ENCODE measurements at places on chromosomes 2 and 18. TPM values are rescaled to one million over a fixed set of nuclear protein-coding genes. Genes with fewer than 3 reads are reported as not detected.

DNA sequence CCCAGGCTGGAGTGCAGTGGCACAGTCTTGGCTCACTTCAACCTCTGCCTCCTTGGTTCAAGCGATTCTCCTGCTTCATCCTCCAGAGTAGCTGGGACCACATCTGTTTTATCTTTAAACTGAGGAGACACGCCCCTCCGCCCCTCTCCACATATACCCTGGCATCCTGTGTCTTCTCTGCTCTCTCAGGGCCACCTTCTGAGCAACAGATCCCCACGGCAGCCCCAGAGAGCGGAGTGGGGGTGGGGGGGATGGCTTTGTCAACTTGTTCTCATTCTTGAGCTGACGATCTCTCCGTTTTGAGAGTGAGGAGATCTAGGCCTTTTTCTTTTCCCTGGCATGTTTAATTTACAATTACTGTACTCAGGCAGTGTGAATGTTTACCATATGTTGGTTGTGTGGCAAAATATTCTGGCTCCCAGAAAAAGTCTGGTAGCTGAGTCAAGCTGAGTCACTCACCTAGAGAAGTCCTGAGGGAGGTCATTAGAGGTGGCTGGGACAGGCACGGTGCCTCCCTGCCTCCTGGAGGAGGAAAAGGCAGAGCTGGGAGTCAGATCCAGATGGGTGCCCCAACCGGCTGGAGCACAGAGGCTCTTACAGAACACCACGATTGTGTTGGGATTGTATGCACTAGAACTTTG, 19.5 kb upstream of the ID2 start:
- DNase-seq: no peak
- H3K27me3 ChIP-seq: peaks cover 17% of the 10 kb centered on the region
- peaks cover 2% of the 10 kb centered on the region for H3K36me3 ChIP-seq

GRCh38 chr2:175035806-175036205, 30.6 kb upstream of the CHN1 start:
- H3K4me1 ChIP-seq: peaks cover 4% of the 10 kb centered on the region
- DNase-seq: no peak
- H3K27ac ChIP-seq: no peak overlapping the region

GRCh38 chr2:126899616-126900185, 1.0 kb downstream of the TEX51 start:
- H3K4me1 ChIP-seq: no peaks in the 10 kb centered on the region
- H3K27ac ChIP-seq: no peak overlapping the region
- no peaks in the 10 kb centered on the region for H3K36me3 ChIP-seq
- H3K4me3 ChIP-seq: no peak overlapping the region
- peaks cover 3% of the 10 kb centered on the region for H3K27me3 ChIP-seq

DNA sequence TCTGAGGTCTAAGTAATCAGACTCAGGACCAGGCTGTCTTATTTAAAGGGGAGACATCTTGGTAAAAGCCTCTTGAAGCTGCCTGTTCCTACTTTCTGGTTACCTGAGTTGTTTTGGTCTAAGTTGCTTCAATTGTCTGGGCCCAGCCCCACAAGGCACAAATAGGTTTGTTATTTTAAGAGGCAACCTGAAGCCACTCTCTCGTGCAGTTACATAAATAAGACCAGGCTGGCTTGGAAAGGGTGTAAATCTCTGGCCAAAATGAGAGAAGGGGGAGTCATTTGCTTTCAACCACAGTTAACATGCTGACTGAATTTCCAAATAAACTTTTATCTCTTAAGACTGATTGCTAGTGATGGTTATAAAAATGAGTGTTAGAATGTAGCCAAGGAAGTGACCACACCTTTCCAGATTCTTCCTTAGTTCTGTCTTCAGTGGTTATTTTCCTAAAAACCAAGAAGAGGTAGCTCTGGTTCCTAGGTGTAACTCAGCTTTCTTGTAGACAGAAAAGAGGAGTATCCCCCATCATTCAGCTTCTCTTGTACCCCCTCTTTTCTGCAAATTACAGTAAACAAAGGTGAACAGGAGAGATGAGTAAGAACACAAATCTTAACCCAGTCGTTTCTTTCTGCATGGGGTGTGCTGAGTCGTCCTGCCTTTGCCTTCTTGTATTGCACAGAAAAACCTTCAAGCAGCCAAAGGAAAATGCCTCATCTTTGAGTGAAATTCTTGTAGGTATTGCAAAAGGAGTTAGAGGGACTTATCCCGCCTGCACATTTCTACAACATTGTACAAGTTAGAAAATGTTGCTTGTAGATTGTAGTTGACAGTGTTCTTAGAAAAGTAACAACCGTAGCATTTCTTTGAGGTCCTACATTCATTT, 161.5 kb upstream of the NT5C1B start:
- H3K4me1 ChIP-seq: no peaks in the 10 kb centered on the region
- no peak overlapping the region for H3K4me3 ChIP-seq
- no peaks in the 10 kb centered on the region for H3K36me3 ChIP-seq
- no peak for DNase-seq
- H3K27ac ChIP-seq: no peak overlapping the region
- no peaks in the 10 kb centered on the region for H3K27me3 ChIP-seq

The MYO7B gene
- total RNA-seq: 4.7 TPM

GRCh38 chr2:85981579-85982247, 92.9 kb upstream of the ST3GAL5 start:
- H3K4me3 ChIP-seq: no peak overlapping the region
- H3K4me1 ChIP-seq: peaks cover 1% of the 10 kb centered on the region
- H3K27me3 ChIP-seq: peaks cover 5% of the 10 kb centered on the region
- DNase-seq: no peak
